Vagina (tissue), 2 donors: ENCODE measurements at places on chromosomes 1 and 21.

GRCh38 chr1:39828734-39829133, 40.1 kb upstream of the BMP8B start:
- no peaks in the 10 kb centered on the region for H3K4me1 ChIP-seq
- H3K36me3 ChIP-seq = no peaks in the 10 kb centered on the region
- H3K27ac ChIP-seq = no peak overlapping the region
- H3K4me3 ChIP-seq = no peak overlapping the region
- H3K27me3 ChIP-seq = no peaks in the 10 kb centered on the region

DNA sequence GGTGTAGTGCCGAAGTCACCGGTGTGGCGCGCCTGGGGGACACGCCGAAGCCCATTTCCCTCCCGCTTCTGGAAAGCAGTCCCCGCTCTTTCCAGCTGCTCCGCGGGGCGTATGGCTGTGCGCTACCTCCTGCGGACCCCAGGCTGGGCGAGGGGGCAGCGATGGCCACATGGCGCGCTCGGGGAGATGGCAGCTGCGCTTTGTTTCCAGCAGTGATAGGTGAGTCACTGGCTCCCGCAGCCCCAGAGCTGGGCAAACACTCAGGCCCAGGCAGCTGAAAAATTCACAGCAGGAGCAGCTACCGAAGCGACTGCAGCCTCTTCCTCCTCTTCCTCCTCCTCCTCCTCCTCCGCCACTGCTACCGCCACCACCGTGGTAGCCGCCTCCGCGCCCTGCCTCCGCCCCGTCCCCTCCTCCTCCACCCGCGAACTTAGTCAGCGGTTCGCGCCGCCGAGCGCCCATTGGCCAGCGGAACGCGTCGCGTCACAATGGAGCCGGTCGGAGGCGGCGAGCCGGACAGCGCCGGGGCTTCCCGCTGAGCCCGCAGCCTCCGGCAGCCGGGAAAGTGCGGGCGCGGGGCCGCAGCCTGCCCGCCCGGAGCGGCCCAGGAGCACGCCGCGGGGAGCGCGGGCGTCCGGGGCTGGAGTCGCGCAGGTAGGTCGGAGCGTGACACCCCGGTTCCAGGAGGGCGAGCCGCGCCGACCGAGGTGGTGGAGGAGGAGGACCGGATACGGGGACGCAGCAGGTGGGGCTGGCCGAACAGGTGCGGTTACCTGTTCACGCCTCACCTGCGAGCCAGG, at the start of gene LRRC8B:
Gene LRRC8B (plus strand): TSS at position 461 of the 800 bp plus-strand sequence. CDS start 57,822 bp downstream, outside the sequence.
- no peaks in the 10 kb centered on the region for H3K36me3 ChIP-seq
- peak within 1 kb of the TSS; percentile 75 for H3K4me3 ChIP-seq
- H3K27me3 ChIP-seq = no peaks in the 10 kb centered on the region
- DNase-seq = peak; percentile 91
- H3K27ac ChIP-seq = peak within 1 kb of the TSS; percentile 85
- no peaks in the 10 kb centered on the region for H3K4me1 ChIP-seq

DNA sequence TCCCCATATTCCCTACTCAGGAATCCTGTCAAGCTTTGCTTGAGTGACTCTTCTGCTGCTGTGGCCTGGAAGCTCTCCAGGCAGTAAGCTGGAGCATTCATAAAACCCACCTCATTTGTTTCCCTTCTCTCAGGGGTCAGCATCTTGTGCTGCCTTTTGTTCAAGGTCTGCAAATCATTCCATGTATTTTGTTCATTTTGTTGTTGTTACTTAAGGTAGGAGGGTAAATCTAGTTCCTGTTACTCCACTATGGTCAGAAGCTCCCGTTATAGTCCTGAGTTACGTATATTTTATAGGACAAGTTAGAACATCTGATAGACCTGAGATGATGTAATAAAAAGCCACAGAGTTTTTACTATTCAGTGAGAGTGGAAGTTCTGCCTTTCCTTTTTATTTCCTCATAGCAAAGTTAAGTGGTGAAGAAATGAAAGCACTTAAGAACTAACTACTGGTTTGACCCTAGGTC, 9.9 kb downstream of the SYNJ1 start:
- no peak overlapping the region for H3K4me3 ChIP-seq
- no peaks in the 10 kb centered on the region for H3K36me3 ChIP-seq
- no peak overlapping the region for H3K27ac ChIP-seq
- no peaks in the 10 kb centered on the region for H3K27me3 ChIP-seq
- H3K4me1 ChIP-seq = no peaks in the 10 kb centered on the region

DNA sequence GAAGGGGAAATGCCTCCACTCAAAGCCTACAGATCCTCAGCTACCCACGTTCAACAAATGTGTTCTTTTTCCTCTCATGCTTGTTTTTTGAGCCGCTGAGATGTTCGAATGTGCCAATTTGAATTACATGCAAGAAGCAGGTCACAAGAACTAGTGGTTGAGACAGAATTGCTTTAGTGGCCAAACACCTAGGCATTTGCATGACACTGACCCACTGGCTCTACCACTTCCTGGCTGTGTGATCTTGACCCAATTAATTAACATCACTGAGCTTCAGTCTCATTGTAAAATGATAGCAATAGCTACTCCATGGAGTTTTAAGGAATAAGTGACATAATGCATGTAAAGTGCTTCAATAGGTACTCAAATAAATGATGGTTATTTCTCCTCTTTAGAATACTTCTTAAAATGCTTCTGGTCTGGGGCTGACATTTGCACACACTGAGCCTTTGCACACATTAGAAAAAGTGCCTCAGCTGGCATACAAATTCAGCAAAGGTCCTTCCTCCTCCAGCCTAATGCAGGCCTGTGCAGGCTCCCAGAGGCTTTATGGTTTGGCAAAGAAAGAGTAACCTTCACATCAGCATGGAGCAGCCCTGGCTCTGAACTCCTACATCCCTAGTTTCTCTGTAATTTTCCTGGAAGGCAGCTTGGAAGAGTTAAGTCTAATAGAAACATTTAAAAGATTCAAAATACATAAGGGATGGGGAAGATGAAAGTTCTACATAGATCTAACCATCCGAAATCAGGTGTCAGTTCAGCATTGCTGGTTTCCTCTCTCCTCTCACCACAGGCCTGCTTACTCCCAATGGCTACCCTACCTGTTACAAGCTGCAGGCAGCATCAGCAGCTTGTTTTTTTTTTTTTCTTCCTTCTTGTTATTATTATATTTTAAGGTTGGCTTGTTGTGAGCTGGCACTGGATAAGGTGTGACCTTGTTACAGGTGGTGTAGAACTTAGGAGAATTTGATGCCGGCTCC, 107.4 kb downstream of the TBX19 start:
- H3K4me3 ChIP-seq = no peak overlapping the region
- H3K27ac ChIP-seq = no peak overlapping the region
- DNase-seq = no peak
- no peaks in the 10 kb centered on the region for H3K36me3 ChIP-seq
